ENCODE measurements at places on chromosomes 2 and 18.

DNA sequence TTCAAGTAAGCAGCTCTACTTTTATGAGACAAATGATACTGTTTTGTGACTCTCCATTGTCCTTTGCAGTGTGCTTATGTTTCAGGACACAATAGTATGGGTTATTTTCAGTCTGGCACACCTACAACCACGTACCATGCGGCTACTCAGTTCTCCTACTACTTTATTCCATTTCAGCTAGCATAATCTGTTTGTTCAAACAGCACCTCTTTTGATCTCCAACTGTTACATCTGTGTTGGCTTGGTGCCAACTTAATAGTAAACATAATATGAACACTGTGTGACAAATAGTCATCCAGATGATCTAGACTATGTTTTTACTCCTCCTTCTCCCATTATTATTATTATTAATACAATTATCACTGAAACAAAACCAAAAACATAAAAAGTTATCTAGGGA is 40.5 kb downstream of the MYO3B start:
- no peak for DNase-seq

DNA sequence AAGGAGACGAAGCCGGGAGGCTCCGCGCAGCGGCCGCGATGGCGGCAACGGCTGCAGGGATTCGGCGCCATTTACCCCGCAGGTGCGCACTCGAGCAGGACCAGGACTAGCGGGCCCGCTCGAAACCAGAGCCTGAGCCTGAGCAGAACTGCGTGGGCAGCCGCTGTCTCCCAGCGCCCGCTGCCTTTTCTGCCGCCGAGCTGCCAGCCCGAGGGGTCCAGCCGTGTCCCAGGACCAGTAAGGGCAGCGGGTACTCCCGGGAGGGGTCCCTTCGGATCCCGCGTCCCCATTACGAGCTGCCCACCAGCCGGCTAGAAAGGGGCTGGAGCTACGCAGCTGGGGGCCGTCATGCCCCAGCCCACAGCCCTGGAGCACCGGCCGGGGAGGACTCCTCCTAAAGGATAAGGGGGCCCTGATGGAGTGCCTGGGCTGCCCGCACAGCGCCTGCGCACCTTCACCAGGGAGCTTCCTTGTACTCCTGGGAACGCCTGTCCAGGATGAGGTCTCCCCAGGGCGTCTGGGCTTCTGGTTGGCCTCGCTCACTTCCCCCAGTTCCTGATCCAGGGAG is 9.9 kb downstream of the ALPP start:
- no peak for DNase-seq

DNA sequence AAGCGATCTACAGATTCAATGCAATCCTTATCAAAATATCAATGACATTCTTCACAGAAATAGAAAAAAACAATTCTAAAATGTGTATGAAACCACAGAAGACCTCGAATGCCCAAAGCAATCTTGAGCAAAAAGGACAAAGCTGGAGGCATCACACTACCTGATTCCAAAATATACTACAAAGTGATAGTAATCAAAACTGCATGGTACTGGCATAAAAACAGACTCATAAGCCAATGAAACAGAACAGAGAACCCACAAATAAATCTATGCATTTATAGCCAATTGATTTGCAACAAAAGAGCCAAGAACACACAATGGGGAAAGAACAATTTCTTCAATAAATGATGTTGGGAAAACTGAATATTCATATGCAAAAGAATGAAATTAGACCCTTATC is 99.2 kb downstream of the POLR1A start:
- no peak for DNase-seq

DNA sequence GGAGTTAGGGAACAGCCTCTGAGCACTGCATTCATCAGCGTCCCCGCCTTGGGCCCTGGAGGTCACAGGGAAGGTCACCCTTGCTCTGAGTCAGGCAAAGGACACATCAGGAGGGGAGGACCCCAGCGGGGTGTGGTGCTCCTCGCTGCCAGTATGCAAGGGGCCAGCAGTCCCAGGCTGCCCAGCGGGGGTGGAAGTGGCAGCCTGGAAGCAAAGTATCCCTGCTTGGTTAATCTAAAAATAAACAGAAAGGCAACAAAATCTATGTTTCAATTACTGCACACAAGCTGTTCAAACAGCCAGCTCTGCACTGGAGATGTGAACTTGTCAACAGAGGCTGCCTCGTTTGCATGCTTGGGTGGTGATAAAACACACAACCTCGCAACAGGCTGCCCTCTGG is 164.1 kb downstream of the KLHL29 start:
- no peak for DNase-seq

DNA sequence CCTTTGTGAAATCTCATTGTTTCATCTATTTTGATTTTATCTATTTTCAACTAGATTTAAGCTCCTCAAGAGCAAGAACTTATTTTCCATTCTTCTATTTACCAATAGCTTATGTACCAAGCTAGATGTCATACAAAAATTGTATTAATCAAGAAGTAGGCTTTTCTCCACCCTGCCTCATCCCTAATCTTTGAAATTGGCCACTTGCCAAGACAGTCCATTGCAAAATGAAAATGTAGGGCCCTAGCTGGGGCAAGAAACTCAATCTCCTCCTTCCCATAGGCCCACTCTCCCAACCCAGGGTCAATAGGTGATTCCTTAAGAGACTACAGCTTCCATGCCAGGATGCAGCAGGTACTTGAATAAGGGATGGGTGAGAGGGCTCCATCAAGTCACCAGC is 39.3 kb upstream of the STPG4 start:
- no peak for DNase-seq

GRCh38 chr2:178796079-178796677 is 11.0 kb downstream of the TTN start:
- no peak for DNase-seq

- DNase-seq = no peak
Measured at GRCh38 chr2:242029422-242030225, 160.1 kb downstream of the RTP5 start.

DNA sequence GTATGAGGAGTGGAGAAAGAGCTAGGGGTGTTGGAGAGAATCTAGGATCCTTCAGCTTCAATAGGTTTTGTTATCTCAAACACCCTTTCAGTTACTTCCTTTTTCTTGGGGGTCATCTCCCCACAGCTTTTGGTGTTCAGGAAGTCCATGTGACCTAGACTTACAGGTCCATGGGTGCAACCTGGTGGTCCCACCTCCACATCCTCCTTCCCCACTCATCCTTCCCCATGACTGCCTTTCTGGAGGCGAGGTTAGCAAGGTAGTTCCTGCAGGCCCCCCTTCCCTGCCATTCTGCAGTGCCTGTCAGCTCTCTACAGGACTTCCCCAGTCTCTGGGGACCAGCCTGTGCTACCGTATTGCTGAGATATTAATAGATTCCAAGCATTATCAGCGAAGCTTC is 107.6 kb downstream of the TMEM17 start:
- no peak for DNase-seq

- no peak for DNase-seq
Measured at GRCh38 chr2:240341064-240341463, 94.4 kb upstream of the GPC1 start.

DNA sequence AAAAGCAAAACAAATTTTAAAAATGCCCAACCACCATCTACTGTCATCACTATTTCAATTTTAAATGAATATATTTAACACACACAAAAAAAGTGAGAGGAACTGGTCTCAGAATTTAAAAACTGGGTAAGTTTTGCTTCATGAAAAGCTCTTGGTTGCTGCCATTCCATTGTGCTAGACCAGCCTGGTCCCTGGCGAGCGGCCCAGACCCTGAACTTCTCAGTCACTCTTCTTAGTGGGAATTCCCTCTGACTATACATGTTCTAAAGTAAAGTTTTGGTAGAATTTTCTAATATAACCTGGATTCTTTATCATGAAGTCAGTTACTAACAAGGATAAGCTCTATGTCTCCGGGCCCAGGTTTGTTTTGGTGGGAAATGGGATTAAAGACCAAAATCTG is 34.8 kb upstream of the TMEM177 start:
- DNase-seq = no peak

DNA sequence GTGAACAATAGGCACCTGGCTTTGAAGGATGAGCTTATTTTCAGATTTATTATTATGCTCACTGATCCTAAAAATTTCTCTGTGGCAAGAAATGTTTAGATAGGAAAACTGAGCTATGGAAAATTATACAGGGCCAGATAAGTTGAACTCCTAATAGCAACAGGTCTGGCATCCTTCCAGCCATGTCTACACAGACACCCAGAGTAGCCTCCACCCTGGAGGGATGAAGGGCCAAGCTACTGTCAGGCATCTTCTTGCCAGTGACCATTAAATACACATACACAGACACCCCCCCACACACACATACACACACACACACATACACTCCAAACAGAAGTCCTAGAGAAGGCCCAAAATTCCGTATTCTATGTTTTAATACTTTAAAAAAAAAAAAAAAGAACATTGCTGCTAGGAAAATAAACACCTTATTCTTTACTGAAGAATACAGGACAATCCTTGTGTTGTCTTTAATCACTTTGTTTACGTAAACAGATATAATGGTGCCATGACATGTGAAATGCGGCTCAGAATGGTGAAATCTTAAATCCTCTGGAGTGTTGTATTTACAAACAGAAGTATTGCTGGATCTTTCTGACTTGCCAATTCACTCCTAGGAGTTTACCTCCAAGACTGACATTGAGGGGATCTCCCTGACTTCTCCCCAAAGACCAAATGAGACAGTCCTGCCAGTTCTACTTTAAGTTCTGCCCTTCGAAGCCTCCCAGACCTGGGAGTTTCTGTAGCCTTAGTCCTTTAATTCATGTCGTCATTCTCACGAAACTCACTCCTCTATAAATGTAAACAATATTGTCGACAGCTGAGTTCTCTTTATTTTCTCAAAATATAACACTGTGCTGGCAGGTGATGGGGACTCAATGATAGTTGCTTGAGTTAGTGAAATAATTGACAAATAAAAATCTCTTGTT is 163.1 kb downstream of the ANTXR1 start:
- DNase-seq = peak; percentile 65

GRCh38 chr2:10028988-10029874 is 14.1 kb upstream of the KLF11 start:
- DNase-seq = no peak

- DNase-seq = no peak
Measured at GRCh38 chr2:240139666-240140393, 628 bp downstream of the OTOS start.

DNA sequence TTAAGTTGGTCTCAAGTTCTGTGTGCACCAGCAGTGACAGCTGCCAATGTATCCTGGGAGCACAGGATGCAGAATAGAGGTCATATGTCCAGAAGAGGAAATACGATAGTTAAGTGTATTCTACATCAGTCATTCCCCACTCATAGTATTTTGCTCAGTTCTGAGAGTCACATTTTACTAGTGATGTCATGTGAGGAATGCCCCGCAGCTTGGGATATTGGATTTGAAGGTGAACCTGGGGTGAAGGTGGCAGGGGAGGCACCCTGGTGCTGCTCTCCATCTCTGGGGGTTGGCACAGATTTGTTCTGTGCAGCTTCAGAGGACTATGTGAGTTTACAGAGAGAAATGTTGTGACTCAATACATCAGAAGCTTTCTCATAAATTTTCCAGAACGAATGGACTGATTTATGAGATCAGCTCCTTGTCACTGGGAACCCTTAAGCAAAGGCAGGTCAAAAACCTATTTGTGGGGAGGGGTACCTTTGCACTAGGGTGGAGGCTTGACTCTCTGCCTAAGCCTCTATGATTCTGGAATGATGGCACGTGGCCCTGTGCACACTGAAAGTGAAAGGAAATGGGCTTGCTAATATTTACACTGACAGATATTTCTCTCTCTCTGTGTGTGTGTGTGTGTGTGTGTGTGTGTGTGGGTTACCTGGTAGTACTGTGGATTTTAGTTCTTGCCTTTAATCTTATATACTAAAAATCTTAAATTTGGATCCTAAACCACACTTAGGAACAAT is 95.9 kb downstream of the NEB start:
- no peak for DNase-seq

DNA sequence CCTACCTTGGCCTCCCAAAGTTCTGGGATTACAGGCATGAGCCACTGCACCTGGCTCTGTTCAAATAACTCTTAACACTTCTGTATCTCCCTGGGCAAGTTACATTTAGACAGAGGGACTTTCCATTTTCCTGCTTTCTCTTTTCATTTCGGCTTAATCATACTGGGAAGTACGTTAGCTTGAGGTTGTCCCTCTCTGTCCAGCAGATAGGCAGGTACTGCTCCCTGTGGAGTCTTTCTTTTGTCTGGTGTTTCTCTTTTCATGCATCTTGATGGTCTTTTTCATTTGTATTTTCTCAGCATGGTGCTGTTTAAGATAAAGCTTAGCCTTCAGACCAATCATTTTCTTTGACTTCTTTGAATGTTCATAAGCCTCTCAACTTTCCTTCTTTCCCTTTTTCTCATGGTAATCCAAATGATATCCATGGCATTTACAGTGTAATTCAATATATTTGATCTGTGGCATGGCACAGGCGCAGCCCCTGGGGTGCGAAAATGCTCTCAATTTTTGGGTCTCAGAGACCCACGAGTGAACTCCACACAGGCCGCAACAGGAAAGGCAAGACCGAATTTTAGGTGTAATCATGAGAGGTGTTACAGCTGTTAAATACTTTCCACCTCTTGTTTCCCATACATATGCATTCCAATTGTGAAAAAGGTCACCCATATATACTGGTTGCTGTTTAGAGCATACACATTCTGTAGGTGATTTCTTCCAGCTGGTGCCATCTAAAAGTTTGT is 99.9 kb upstream of the MYO3B start:
- DNase-seq = no peak

DNA sequence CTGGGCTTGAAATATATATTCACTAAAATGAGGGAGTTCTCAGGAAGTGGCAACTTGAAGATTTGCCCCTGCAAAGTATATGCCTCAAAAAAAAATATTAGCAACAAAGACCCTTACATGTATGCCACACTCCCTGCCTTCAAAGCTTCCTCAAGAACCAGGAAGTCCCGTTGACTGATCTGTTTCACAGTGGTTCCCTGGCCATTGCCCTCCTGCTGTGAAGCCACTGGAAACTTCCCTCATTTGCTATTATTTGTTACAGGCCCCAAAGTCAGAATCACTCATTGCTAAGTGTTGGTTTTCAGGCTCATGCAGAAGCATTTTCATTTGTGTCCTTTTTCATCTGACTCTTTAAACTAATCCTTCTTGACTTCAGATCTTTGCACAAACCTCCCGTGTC is 421.5 kb downstream of the ZNF521 start:
- no peak for DNase-seq

GRCh38 chr2:46555011-46555410 is 75.6 kb downstream of the TMEM247 start:
- DNase-seq = no peak

DNA sequence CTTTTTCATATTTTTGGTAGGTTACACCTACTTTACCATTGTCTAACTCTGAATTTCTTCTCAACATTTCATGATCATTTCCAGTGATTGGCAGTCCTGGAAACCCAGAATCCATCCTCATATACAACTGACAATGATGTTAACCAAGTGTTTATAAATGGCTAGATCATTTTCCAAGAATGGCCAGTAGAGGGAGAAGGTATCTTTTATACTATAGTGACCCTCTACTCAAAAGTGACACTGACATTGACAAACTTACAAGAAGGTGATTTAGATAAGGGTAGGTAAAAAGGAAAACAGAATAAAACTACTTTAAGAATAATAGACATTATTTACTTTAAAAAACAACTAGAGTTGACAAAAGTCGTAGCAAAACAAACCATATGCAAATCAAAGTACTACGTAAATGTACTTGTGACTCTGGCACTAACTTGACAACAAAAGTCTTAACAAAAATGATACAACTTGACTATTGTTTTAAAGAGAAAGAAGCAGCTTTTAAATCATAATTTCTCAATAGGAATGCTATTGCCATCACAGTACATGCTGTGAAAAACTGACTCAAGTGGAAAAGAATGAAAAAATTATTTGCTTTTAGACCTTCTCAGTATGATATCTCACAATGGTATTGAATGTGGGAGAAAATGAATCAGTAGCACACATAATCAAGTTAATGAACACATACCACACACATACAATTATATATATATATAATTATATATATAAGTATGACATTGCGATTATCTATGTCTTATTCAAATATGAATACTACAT is 76.6 kb upstream of the GRB14 start:
- peak; percentile 45 for DNase-seq

All from cardiac muscle cell (in vitro differentiated cells and primary cell).